T-helper 2 cell (primary cell): ENCODE measurements at places on chromosomes 6 and 20.

GRCh38 chr6:138503881-138504680, 4.8 kb upstream of the NHSL1 start:
- no peak for DNase-seq

- DNase-seq = no peak
These were observed 94.9 kb downstream of the RFX6 start for GRCh38 chr6:116971959-116972358.

DNA sequence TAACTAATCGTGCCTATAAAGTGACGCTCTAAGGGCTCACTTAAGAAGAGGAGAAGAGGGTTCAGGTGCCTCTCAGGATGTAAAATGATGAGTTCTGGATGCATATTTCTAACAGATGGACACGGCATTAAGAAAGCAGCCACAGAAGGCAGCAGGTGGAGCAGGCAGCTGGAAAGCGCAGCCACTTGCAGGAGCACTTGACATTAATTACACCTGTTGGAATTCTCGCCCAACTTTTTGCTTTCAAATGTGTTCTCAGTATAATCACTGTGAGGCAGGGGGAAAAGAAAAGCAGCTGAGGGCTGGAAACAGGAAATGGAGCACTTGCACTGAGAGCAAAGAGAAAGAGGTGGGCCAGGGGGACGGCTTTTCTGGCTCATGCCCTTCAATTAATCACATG, 164.2 kb downstream of the NKAIN2 start:
- DNase-seq = no peak

DNA sequence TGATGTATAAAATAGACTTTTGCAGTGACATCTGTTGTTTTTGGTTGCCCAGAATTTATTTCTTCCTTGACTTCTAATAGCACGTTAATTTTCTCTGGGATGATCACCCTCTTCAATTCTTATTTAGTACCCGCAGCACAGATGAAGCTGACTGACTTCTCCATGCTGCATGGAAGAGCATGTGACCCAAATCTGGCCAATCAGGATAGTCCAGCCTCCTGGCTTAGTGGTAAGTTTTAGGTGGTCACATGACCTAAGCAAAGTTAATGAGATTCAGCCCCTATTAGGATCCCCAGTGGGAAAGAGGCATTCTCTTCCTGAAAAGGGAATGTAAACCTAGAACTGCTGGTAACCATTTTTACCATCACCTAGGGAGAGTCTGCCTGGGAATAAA, 13.8 kb upstream of the SIRT5 start:
- no peak for DNase-seq

DNA sequence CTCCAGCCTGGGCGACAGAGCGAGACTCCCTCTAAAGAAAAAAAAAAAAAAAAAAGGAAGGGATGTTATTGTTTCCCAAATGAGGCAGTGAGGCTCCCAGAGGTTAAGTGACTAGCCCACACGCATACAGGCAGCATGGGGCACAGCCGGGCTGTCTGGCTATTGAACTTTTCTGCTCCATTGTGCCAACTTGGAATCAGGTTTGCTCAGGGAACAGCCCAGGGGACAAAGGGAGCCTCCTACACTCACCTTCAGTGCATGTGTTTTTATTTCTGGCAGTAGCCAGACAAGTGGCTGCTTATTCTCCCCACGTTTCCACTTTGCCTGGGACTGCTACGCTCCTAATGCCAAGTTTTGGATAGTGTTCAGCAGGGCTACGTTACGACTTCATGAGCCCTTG, 10.7 kb downstream of the ETV7 start:
- DNase-seq = no peak

DNA sequence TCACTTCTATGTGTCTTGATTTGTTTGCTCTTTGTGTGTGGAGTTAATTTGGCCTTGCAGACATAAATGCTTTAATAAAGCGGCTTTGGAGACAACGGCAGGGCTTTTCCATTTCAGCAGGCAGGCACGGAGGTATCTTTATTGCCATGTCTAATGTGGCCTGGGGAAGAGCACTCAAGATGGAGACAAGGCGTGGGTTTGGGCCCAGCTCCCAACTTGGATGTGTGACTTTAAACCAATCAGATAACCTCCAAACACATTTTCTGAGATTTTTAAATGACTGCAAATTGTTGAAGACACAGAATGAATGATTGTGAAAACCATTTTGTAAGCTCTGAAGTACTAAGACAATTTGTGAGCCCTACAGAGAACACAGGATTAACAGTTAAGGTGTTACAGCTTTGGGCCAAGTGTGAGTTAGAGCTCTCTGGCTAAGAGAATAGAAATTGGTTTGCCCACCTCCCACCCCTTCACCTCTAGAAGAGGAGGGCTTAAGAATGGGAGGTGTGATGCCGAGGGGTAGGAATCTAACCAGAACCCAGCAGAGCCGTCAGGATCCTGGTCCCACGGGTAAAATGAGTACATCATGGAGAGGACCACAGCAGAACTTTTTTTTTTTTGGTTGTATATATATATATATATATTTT, 9.0 kb downstream of the DYNLT1 start:
- DNase-seq = no peak
